ENCODE measurements at places on chromosomes 1 and 21.
A peak's percentile ranks its signal among the peaks of the same experiment; 100 is the strongest.

GRCh38 chr1:6205849-6206519, at the start of gene RNF207:
TSS of gene RNF207 (plus strand) at chr1:6206119. CDS start at chr1:6206536, 417 bp downstream.
- no peak for DNase-seq

- no peak for DNase-seq
These were observed 66.5 kb downstream of the TSEN15 start for GRCh38 chr1:184118046-184118445.

- no peak for DNase-seq
These were observed 102.7 kb downstream of the RNF220 start for GRCh38 chr1:44507490-44508396.

GRCh38 chr1:115432061-115432460, 94.0 kb upstream of the NGF start:
- no peak for DNase-seq

- no peak for DNase-seq
These were observed 28.1 kb upstream of the WASF2 start for GRCh38 chr1:27517907-27518718.

DNA sequence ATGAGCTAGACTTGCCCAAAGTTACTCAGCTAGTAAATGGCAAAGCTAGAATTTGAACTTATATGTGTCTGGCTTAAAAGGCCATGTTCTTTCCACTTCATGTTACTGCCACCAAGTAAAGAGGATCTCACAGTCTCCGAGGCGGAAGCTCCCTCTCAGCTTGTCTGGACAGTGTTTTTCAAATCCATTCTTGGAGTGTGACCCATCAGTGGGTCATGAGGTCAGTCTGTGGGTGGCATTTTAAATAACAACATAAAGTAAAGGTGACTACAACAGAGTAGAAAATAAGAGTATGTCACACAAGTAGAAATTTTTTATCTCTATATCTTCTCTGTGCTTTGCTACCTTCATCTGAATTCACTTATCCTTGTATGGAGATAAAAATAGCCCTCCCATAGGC, 3.2 kb upstream of the HMGB4 start:
- DNase-seq, result no peak

- DNase-seq, result no peak
These were observed 26.0 kb upstream of the SLC6A9 start for GRCh38 chr1:44057293-44057692.

DNA sequence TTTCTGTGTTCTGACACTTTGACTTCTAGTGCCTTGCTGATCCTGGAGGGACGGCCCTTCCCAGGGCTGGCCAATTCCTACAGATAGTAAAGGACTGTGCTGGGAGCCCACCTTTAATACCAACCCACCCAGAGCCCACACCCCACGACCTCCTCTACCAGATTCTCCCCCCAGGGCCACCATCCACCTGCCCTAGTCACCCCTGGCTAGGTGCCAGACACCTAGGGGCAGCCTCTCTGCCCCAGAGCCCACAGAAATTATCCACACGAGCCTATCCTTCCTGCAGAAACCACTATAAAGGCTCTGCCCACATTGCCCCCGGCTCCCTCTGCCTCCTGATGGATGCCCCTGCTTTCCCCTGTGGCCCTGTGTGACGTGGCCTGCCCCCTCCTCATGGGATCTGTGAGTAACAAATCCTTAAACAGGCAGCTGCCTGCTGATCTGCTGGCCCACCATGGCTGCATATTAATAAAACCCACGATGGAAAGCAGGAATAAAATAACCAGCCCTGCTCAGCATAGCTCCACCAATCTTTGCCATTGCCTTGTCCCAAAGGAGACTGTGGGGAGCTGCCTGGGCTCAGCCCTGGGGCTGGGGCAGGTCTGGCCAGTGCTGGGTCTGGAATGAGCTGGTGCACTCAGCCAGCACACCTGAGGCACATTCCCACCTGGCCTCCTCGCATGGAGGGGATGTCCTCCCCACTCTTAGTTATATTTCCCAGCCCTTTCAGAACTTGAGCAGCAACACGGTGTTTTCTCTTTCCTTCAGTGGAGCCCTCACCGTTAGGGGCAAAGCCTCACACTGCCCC, 488.5 kb downstream of the NPHP4 start:
- no peak for DNase-seq

DNA sequence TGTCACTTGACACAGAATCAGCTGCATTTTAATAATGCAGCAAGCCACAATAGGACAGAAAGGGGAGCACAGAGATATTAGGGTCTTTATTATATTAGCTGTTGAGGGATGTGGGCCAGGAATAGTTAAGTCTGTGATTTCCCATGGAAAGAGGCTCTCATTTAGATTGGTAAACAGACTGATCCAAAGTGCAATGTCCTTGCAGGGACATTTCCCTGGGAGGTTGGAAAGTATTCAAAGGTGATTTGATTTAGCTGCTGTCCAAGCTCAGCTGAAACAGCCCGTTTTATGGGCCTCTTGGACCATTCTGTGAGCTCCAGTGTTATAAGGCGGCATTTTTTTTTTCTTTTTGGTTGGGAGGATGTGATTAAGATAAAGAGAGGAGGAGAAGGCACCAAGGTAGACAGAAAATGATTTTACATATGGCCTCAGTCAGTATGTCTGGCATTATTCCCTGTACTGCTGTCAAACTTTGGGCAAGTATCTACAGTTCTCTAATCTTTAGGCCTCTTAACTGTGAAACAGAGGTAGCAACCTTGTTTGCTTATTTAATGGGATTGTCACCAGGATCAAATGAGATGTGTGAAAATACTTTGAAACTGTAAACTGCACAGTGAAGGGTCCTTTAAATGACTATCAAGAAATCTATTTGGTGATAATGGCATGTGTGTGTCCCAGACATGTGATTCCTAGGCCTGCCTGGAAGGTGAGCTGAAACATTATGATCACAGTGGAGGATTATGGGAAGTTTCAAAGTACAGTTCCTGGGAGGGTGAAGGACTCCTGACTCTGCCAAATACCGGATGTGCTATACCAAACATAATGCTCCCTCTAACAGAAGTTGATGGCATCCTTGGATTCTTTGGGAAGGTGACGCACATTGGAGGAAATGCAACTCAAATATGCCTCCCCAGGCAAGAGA, 62.2 kb downstream of the NOS1AP start:
- DNase-seq, result no peak

GRCh38 chr1:213127074-213127473, 76.0 kb downstream of the RPS6KC1 start:
- DNase-seq, result no peak

- no peak for DNase-seq
These were observed 18.0 kb downstream of the GOLPH3L start for GRCh38 chr1:150678988-150679387.

GRCh38 chr1:100582943-100583342, 45.0 kb downstream of the GPR88 start:
- no peak for DNase-seq

- DNase-seq, result no peak
These were observed 326.2 kb downstream of the DUSP10 start for GRCh38 chr1:221415651-221416050.

- peak; percentile 64 for DNase-seq
These were observed 19.9 kb downstream of the FAM89A start for GRCh38 chr1:231020139-231020601.

- no peak for DNase-seq
These were observed 120.4 kb downstream of the EDEM3 start for GRCh38 chr1:184634296-184634695.

DNA sequence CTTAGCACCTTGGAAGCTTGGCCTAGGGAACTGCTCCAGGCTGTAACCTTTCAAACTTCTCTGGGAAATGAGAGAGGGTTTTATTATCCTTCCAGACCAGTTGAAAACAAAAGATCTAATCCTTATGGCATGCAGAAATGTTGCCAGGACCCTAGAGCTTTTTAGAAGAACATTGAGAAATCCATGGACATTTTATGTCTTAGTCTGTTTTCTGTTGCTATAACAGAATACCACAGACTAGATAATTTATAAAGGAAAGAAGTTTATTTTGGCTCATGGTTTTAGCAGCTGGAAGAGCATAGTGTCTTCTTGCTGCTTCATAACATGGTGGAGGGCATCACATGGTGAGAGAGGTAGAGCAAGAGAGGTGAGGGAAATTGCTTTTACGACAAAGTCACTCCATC, 25.8 kb downstream of the OSBPL9 start:
- DNase-seq, result no peak

DNA sequence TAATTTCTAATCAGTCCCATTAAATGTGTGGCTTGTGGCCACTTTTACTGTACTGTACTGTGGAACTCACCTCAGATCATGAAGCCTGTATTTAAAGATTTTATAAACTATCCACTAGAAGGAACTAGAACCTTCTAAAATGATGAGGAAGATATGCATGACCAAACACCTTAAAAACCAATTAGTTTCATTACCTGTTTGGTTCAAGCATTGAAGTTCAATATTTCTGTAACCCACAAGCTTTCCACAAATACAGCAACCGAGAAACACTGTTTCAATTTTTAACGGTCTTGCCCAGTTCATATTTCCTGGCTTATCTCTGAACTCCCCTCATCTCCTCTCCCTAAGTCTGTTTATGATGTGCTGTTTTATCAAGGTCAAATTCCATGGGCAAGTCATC, 264.3 kb upstream of the PLD5 start:
- DNase-seq, result no peak

DNA sequence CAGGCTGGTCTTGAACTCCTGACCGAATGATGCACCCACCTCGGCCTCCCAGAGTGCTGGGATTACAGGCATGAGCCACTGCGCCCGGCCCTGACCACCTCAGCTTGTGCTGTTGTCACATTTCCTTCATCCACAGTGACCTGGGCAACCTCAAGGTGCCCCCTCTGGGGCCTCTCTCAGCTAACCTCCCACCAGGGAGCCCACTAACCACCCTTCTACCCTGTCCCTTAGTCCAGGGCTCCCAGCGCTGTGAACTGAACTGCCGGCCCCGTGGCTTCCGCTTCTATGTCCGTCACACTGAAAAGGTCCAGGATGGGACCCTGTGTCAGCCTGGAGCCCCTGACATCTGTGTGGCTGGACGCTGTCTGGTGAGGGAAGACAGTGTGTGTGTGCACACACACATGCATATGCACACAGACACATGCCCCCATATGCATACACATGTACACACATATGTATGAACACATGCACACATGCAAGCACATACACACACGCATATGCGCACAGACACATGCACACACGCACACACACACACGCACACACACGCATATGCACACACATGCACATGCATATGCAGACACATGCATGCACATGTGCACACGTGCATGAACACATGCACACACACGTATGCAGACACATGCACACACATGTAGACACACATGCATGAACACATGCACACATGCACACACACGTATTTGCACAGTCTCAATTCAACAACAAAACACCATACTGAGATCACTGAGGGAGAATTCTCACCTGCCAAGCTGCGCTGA, 6.2 kb downstream of the ADAMTSL4 start:
- DNase-seq, result no peak

All from vagina (tissue), 2 donors.